ENCODE measurements at places on chromosomes 4 and X. TPM values are rescaled to one million over a fixed set of nuclear protein-coding genes. Genes with fewer than 3 reads are reported as not detected.

GRCh38 chrX:118536687-118537461 lies 41.3 kb downstream of the DOCK11 start:
- no peak for DNase-seq

- DNase-seq = no peak
Measured at GRCh38 chr4:109156356-109156755, 146.1 kb downstream of the COL25A1 start.

DNA sequence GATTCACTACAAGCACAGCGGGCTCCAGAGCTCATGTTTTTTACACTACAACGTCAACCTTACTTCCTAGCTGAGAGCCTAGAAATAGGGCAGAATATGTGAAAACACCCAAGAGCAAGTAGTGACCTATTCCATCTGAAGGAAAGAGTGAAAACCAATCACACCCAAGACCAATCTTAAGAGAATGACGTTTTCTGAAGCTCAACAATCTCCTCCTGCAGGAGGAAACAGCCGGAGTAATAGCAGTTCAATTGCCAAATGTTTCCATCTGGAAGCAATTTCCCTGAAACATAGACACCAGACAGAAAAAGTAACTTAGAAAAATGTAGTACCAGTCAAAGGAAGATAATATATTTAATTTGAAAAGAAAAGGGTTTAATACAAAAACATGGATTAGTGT lies 142.4 kb downstream of the ANXA5 start:
- no peak for DNase-seq

DNA sequence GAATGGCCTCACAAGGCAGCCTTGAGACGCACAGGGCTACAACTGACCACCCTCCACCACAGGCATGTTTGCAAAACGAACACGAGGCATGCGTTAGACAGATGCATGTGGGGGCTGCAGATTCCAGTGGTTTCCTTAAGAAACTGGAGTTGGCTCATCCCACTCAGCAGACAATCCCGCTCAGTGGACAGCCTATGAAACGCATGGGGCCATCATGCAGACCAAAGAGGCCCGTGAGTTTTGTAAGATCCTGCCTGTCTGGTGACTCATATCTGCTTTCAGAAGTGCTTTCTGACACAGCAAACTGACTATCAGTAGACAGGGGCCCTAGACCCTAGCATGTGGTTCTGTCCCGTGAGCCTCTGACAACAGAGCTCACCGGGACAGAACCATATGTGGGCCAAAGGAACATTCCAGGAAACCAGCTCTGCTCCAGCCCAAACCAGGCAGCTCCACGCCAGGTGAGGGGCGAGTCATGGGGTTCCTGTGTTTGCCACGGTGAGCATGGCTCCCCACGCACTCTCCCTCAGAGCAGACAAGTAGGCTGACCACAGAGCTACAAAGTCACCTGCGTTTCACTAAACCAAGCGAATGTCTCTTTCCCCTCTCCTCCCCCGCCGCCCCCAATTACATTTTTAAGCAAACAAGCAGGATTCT lies 74.4 kb downstream of the MTMR1 start:
- no peak for DNase-seq

The PPP3CA gene
- 32.4 TPM for total RNA-seq

Data from MG63 (cell line).